Activated naive CD4-positive, alpha-beta T cell treated with Interleukin-2 at 50 U/mL for 16 hours (primary cell): ENCODE measurements at places on chromosomes 7 and 10.

GRCh38 chr10:117186832-117187615, 10.3 kb upstream of the KCNK18 start:
- no peak for DNase-seq

DNA sequence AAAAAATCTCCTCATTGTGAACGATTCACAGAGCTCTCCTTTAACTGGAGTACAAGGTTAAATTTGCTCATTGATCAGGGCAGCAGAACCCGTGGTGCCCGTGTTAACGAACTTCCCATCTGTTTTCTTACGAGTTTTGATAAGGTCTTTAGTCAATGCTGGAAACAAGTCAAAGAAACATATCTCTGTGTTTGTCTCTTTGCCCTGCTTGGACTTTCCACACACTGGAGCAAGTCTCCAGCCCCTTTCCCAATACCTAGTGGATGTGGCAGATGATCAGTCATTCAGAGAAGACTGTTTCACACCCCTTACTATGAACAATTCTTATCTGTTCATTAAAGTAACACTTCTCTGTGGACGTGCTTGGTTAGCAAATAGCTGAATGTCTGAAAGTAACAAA, 121.3 kb downstream of the ARID5B start:
- no peak for DNase-seq

DNA sequence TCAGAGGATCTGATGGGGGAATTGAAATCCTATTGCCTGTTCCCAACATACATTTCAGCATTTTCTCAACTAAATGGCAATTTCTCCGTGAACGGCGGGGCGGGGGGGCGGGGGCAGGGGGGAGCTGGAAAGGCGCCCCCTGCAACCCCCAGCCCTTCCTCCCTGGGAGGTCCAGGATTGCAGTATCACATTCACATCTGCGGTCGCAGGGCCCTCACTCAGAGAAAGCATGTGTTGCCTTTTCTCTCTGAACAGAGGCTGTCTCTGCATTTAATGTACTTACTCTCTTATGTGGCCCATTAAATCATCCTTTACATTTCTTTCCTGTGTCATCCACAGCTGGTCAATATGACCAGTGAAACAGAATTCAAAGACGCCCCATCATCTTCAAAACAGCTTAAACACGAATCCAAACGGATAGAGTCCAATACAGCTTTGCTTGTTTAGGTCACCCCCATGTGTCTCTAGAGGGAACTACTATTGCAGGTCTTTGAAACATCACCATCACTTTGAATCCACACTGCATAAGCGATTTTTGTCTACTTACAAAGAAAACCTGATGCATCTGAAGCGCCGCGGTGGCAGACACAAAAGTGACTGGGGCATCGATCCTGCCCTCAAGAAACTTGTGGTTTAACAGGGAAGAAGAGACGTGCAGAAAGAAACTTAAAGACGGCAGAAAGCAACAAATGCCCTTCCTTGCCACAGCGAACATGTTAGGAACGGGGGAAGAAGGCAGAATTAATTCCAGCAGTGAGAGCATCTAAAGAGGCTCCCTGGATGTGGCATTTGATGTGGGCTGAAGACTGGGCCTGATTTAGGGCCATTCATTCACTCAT, 17.0 kb upstream of the ECHDC3 start:
- DNase-seq = no peak

DNA sequence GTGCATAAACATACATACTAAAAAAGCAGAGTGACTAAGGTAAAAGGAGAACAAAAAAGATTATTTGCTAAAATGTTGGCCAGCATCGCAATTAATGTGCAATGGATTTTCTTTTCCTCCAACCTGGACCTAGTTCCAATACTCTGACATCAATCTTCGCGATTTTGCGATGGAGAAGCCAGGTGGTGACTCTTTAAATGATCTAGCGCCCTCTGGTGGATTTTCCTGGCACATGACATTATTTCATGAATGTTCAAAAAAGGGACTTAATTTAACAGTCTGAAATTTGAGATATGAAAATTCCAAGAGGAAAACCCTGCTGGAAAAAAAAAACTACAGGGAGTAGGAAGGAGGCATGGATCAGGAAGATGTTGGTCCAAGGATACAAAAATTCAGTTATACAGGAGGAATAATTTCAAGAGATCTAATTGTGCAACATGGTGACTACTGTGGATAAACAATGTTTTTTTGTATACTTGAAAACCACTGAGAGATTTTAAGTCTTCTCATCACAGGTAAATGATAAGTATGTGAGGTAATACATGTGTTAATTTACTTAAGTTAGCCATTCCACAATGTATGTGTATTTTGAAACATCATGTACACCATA, 4.3 kb upstream of the KCNMA1 start:
- DNase-seq = peak; percentile 23

- DNase-seq = no peak
These were observed 4.8 kb downstream of the INA start for GRCh38 chr10:103281753-103282152.
